Spinal cord (tissue), 10 donors: ENCODE measurements at places on chromosomes 11 and 22. TPM values are rescaled to one million over a fixed set of nuclear protein-coding genes. Genes with fewer than 3 reads are reported as not detected.

DNA sequence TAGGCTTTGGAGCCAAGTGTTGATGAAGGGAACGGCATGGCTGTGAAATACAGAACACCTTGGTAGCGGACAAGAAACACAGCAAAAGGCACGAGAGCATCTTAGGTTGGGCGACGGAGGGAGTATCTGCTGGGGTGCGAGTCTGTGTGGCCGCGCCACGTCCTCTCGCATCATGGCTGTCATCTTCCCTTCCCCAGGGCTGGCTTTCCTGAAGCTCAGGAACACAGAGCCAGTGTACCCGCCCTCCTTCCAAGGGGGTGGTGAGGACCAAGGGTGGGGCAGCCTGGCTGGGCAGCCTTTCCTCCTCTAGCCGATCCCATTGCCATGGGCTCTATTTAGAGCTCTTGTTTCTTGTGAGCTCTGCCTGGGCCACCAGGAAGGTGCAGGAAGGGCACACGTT lies 154.4 kb downstream of the FEZ1 start:
- H3K27me3 ChIP-seq, result no peaks in the 10 kb centered on the region
- peaks cover 10% of the 10 kb centered on the region for H3K36me3 ChIP-seq
- no peak overlapping the region for H3K27ac ChIP-seq

- H3K4me3 ChIP-seq, result no peak overlapping the region
- no peak overlapping the region for H3K27ac ChIP-seq
- H3K4me1 ChIP-seq, result peaks cover 3% of the 10 kb centered on the region
- no peak for DNase-seq
- H3K36me3 ChIP-seq, result no peaks in the 10 kb centered on the region
These were observed 47.9 kb downstream of the STIM1 start for GRCh38 chr11:3903207-3903896.

Gene CDPF1
- 16.3 TPM for total RNA-seq

GRCh38 chr11:13222285-13222684 lies 55.3 kb upstream of the BMAL1 start:
- DNase-seq, result peak; percentile 31
- peaks cover 2% of the 10 kb centered on the region for H3K27me3 ChIP-seq
- H3K4me3 ChIP-seq, result no peak overlapping the region
- no peak overlapping the region for H3K27ac ChIP-seq
- H3K4me1 ChIP-seq, result peaks cover 12% of the 10 kb centered on the region

GRCh38 chr22:27668828-27669797 lies 132.4 kb downstream of the MN1 start:
- DNase-seq, result no peak
- H3K27me3 ChIP-seq, result no peaks in the 10 kb centered on the region
- H3K4me3 ChIP-seq, result no peak overlapping the region

DNA sequence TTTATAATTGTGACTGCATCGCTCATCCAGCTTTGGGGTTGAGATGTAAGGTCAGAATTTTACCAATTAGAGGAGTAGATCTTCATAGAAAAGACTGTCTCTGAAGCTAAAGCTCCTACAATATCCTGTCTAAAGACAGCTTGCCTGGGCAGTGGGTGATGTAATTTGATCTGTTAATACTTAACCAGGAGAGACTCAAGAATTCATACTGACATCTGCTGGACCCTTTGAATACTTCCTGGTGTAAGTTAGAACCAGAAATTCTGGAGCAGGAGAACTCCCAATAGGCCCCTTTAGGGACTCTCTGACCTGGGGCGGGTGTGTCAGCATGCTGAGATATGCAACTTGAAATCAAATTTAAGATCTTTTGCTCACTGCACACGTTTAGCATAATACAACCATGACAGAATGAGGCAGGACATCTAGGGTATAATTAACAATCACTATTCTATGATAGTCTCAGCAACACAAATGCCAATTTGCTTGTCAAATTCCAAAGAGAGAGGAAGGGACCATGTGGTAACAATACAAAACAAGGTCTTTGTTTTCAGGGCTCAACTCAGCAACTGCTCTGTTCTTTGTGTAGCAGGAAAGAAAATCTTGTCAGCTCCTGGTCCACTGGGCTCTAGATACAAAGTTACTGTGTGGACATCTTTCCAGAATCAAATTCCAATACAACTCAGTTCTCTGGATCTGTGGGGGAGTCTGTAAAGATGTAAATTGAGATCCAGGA lies 143.9 kb downstream of the INSC start:
- no peak for DNase-seq
- H3K4me3 ChIP-seq, result no peak overlapping the region
- no peaks in the 10 kb centered on the region for H3K4me1 ChIP-seq
- H3K36me3 ChIP-seq, result no peaks in the 10 kb centered on the region
- H3K27me3 ChIP-seq, result no peaks in the 10 kb centered on the region

Gene TRPC6
- total RNA-seq, result 6.1 TPM

DNA sequence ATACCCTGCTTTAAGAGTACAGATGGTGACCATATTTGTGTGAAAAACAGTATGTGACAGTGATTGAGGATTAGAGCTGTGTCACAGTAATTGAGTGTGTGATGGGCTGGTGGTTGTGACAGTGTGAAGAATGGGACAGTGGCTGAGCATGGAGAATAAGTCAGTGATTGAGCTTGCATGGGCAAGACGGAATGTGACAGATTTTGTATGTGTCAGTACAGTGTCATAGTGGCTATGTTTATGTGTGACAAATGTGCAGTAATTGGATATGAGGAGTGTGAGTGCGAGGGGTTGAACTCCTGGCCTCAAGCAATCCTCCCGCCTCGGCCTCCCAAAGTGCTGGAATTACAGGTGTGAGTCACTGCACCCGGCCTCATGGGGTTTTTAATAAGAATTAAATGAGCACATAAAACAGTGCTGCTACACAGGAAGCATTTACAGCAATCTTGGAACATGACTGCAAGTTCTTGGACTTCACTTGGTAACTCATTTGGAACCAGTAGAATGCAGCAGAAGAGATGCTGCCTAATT lies 583 bp upstream of the RRAS2 start:
- no peak overlapping the region for H3K27ac ChIP-seq
- no peaks in the 10 kb centered on the region for H3K27me3 ChIP-seq
- peak overlapping the region; percentile 45 for H3K4me3 ChIP-seq
- no peaks in the 10 kb centered on the region for H3K36me3 ChIP-seq

GRCh38 chr11:120622189-120622875 lies 110.8 kb downstream of the GRIK4 start:
- peaks cover 3% of the 10 kb centered on the region for H3K36me3 ChIP-seq
- no peaks in the 10 kb centered on the region for H3K27me3 ChIP-seq
- DNase-seq, result no peak
- no peak overlapping the region for H3K4me3 ChIP-seq
- H3K4me1 ChIP-seq, result peaks cover 1% of the 10 kb centered on the region
- no peak overlapping the region for H3K27ac ChIP-seq

Gene ART1
- total RNA-seq, result not detected

DNA sequence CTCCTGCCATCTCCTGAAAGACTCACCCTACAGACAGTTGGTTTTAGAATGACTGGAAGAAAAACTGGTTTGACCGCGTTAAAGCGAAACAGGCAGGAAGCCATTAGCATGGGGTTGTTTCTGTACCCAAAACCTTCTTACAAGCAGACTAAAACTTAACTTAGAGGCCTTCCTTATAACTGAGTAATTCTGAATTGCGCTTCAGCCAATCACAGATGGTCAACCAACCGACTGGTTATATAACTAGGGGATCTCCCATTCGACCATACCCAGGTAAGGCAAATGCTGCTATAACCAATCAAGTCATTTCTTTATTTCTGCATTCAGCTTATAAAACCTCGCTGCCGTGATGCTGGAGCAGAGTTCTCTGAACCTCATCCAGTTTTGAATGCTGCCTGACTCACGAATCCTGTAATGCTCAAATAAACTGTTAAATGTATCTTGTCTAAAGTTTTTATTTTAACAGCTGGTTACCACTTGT lies 87.8 kb upstream of the DRD2 start:
- no peak for DNase-seq
- H3K36me3 ChIP-seq, result no peaks in the 10 kb centered on the region
- peaks cover 8% of the 10 kb centered on the region for H3K4me1 ChIP-seq

Gene OR6T1
- not detected for total RNA-seq

- H3K4me1 ChIP-seq, result peaks cover 22% of the 10 kb centered on the region
- no peak overlapping the region for H3K27ac ChIP-seq
- no peaks in the 10 kb centered on the region for H3K36me3 ChIP-seq
- no peaks in the 10 kb centered on the region for H3K27me3 ChIP-seq
- no peak for DNase-seq
- H3K4me3 ChIP-seq, result no peak overlapping the region
These were observed 131.2 kb upstream of the B3GAT1 start for GRCh38 chr11:134543241-134543640.

Gene FAM83F
- 1.2 TPM for total RNA-seq

Gene VPS26B
- total RNA-seq, result 54.3 TPM

GRCh38 chr11:21195995-21196394 lies 526.6 kb downstream of the NELL1 start:
- H3K27me3 ChIP-seq, result no peaks in the 10 kb centered on the region
- H3K4me3 ChIP-seq, result no peak overlapping the region
- H3K27ac ChIP-seq, result no peak overlapping the region
- H3K36me3 ChIP-seq, result no peaks in the 10 kb centered on the region
- H3K4me1 ChIP-seq, result no peaks in the 10 kb centered on the region
